ENCODE measurements at places on chromosomes 7 and 10.

DNA sequence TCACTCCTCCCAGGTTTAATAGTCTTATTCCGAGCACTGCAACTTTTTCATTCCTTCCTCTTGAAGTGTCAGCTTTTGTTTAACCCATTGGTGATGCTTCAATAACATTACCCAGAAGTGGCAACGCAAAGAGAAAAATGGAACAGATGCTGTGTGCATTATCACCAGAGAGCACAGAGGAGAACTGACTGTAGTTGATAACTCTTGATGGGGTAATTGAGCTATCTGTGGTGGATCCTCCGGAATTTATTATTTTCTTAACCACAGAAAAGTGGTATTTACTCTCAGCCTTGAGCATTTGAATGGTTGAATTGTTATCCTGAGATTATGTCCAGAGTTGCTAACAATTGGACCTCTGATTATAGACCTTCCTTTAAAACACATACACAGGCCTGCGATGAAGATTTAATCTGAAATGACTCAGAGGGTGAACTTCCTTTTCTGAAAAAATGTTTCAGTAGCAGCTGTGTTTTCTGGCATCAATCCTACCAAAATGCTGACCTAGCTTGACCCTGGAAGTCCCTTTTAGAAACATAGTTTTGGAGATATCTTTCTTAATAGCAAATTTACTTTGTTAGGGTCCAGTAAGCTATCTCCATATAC, 1584.4 kb upstream of the LRRTM3 start:
- no peak for DNase-seq

DNA sequence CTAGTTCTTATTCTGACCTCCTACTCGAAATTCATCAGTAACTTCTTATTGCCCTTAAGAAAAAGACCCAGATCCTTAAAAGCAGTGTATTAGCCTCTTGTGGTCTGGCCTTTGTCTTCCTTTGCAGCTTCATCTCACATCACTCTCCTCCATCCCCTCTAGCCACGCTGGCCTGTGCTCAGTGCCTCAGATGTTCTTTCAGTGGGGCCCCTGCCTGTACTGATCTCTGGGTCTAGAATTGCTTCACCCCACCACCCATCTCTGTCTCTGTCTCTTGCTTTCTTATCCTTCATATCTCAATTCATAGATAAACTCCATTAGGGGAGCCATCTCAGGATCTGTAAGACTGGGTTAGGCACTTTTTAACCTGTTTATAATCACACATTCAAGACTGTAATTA, 1178.5 kb upstream of the C7orf33 start:
- DNase-seq = no peak

- DNase-seq = no peak
These were observed 340.1 kb downstream of the PHF14 start for GRCh38 chr7:11313801-11314200.

DNA sequence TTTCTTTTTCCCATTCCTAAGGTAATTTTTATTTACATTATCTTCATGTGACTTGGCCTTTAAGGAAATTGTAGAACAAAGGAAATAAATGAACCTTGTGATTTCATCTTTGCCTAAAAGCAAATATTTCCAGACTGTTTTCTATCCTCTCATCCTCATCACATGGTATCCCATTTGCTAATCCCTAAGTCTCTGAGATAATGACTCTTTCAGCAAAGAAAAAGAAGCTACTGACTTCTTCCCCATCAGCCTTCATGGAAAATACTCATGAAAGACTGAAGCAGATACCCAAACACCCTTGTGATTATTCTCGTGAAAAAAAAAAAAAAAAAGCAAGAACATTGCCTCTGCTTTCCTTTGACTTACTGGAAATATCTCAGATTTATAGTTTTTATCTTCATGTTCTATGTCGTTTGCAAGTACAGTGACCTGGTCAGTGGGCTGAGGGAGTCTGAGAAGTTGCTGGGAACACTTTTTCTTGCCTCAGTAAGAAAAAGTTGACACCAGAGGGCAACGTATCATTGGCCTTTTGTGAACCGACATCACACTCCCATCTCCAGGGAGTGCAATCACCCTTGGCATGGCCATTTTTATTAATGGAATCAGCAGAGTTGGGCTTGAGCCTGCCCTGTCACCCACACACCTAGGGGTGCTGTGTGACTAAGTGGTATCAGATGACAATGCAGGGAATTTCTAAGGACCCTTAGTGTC, 246.0 kb upstream of the KMT2E start:
- DNase-seq = no peak

- DNase-seq = no peak
These were observed 81.9 kb upstream of the DUSP5 start for GRCh38 chr10:110415809-110416208.

- peak; percentile 5 for DNase-seq
These were observed 152.9 kb upstream of the PLXDC2 start for GRCh38 chr10:19663344-19663743.

DNA sequence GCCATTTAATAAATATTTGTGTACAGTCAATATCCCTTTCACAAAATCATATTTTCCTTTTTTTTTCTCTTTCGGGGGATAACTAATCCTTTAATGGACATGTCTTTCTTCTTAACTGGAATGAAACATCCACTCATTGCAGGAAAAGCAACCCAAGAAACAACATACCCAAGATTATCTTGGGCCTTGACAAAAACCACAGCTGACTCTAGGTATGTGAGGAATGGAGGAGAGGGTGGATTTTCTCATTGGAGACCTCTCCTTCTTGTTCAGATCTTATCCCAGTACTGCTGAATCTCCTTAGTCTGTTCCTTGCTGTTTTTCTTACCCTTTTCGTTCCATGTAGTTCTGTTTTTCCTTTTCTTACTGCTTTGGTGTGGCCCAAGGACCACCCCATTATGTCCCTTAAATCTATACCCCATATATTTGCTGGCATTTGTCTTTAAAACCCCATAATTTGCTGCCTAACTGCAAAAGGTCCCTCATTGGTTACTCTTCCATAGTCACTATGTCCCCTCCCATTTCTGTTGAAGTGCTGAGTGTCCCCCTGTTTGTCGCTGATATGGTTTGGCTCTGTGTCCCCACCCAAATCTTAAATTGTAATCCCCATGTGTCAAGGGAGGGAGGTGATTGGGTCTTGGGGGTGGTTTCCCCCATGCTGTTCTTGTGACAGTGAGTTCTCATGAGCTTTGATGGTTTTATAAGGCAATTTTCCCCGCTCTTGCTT, 6.8 kb upstream of the CDK6 start:
- no peak for DNase-seq

GRCh38 chr7:45138433-45139267, 18.9 kb upstream of the RAMP3 start:
- DNase-seq = no peak

GRCh38 chr7:94325122-94325475, 69.6 kb upstream of the COL1A2 start:
- DNase-seq = no peak

- no peak for DNase-seq
These were observed 401.7 kb upstream of the AUTS2 start for GRCh38 chr7:69196593-69196992.

- no peak for DNase-seq
These were observed 14.1 kb downstream of the CUL1 start for GRCh38 chr7:148712678-148713329.

DNA sequence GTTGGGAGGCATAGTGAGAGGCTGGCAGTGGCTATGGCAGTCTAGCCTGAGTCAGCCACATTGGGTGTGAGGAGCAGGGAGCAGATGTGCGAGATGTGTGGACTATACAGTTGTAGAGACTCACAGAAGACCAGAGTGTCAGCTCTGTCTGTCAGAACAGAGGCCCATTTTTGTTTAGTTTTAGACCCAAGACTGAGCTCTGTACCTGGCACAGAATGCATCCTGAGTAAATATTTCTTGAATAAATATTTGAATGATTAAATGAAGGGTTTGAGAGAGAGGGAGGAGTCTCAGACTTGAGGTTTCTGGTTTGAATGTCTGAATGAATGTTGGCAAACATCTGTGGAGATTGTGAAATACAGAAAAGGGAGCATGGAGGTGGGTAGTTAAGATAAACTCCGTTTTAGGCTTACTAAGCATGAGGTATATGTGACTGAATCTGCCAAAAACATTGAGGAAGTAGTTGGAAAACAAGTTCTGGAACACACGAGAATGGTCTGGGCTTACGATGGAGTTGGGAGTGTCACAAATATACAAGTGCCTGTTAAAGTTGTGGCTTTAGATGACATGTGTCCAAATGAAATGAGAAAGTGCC, 3.6 kb downstream of the SEC23IP start:
- no peak for DNase-seq

- DNase-seq = no peak
These were observed 15.5 kb downstream of the TAS2R40 start for GRCh38 chr7:143237366-143237765.

DNA sequence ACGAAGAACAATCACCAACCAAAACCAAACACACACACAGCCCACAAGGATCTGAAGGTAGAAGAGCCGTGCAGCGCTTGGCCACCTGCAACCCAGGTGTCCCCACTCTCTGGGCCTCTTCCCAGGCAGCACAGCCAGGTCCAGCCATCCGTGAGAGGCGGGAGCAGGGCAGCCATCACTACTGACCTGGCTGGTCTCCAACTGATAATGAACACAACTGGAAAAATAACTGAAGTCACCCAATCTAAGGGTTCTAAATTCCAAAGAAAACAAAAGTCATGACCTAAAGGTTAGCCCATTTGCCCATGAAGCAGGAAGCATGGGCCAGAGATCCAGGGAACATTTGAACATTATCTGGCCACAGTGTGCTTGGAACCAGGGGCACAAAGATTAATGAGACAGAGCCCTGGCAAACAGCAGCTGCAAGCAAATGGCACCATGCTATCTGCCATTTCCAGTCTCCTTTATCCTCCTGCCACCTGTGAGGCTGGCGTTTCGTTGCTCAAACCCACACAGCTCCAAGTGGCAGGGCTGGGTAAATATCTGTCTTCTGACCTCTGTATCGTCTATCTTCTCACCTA, 207.9 kb downstream of the TNS3 start:
- no peak for DNase-seq

GRCh38 chr7:42159130-42159529, 77.9 kb downstream of the GLI3 start:
- DNase-seq = no peak

GRCh38 chr10:70740406-70741288, 44.5 kb downstream of the TBATA start:
- DNase-seq = no peak

- DNase-seq = no peak
These were observed 651.8 kb downstream of the PARD3 start for GRCh38 chr10:34163075-34163905.

DNA sequence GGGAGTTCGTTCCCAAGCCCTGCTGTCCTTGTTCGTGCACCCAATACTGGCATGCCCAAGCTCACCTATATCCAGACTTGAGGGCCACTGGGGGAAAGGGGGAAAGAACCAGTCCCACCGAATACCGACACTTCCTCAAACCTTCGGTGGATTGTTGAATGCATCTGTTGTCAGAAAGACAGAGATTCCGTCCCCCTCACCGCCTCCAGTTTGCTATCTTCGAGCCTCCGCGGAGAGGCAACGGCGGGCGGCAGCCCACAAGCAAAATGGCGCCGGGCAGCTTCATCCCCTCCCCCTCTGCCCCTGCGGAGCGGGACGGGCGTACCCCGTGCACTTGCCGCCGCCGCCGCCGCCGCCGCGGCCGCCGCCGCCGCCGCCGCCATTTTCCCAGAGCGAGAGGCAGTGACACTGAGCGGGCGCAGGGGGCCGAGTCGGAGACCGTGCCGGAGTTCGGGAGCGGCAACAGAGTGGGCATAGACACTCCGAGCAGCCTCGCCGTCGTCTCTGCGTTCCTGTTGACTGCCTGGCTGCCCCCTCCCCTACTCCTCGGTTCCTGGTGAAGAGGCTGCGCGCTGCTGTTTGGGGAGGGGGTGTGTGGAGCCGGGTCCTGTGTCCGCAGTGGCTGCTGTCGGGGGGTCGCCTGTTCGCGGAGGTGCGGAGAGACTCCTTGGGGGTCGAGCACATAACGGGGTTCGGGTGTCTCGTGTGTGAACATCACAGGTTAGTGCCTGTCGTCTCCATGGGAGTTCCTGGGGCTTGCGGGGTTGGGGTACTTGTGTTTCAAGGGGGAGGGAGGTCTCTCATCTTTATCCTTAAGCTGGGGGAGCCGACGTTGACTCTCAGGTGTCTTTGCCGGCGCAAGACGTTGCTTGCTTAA, at the start of gene KMT2E:
TSS of gene KMT2E (plus strand) at position 390 of the 877 bp plus-strand sequence. CDS start 26,748 bp downstream, outside the sequence.
- peak; percentile 93 for DNase-seq

DNA sequence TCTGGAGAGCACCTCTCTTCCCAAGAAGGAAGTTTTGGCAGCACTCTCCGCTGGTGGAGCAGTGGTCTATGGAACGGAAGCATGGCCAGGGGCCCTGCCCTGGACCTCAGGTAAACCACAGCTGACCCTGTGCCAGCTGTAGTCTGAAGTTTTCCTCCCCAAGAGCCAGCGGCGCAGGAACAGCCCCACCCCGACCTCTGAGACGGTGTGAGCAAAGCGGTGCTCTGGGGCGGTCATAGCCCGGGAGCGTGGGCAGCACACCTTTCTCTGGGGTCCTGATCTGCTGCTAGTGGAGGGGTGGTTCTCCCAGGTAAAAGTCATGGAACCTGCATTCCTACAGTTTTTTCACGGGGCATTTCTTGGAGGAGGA, 52.6 kb downstream of the TSPAN15 start:
- no peak for DNase-seq

DNA sequence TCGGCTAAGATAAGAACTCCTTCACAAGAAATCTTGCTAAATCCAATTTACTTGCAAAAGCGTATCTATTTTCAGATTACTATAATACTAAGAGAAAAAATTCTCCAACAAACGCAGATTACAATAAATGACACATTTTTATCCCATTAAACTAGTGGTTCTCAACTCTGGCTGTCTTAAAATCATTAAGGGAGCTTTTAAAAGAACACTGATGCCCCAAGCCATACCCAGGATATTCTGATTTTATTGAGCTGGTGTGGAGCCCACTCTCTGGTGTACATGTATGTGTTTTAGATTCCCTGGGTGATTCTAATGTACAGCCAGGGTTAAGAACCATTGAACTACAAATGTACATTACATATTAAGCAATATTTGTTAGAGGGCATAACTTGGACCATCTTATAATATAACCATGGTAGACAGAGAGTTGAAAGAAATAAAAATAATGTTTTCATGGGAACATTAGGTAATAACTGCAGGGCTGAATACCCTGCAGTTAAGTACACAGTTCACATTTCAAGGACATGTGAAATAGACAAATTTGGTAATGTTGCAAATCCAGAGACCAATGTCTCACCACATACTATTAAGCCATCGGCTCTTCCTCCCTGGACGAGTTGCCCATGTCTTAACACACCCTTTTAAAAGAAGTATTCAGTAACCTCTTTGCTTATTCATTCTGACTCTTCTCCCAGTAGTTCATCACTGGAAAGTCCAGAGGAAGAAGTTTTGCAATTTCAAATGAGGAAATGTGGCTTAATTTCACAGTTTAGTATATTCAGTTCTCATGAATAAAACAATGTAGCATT, 6.2 kb downstream of the GSAP start:
- DNase-seq = no peak
